Astrocyte (in vitro differentiated cells and primary cell): ENCODE measurements at places on chromosomes 12 and 14. TPM values are rescaled to one million over a fixed set of nuclear protein-coding genes. Genes with fewer than 3 reads are reported as not detected.

DNA sequence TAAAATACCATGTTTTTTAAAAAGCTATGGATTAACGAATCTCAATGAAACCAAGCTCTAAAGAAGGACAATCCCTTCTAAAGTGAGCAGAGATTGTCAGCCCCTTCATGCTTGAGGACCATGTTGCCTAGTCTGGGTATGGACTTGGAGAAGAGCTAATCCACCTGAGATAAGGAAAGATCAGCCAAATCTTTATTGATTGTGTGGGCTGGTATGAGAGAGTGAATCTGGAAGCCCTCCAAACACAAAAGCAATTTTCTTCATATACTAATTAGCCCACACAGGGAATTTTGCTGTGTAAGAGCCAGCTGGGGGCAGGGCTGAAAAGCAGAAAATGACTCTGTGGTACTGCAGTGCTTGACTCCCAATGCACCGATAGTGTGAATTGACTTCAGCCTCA lies 47.4 kb upstream of the DICER1 start:
- no peak for DNase-seq

GRCh38 chr14:68473069-68473468 lies 319.8 kb downstream of the ZFP36L1 start:
- no peak for DNase-seq

- DNase-seq = no peak
Observed at GRCh38 chr12:30982413-30982812, 55.9 kb downstream of the TSPAN11 start.

DNA sequence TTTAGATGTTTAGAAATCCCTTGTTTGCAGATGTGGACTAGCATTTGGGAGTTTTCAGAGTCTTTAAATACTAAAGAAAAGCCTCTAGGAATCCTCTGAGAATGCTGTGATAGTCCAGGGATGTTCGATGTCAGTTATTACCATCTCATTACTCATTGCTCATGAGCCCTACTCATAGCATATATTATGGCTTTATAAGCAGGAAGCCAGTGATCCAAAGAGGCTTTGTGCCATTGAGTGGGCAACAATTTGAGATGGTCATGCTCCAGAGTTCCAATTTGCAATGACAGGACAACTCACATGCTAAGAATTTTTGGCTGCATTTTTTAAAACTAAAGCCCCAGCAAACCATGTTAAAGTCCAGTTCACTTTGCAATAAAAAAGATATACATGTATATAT lies 163.0 kb downstream of the OTOGL start:
- no peak for DNase-seq

- DNase-seq = peak; percentile 36
Observed at GRCh38 chr12:28089338-28089737, 100.9 kb upstream of the CCDC91 start.

DNA sequence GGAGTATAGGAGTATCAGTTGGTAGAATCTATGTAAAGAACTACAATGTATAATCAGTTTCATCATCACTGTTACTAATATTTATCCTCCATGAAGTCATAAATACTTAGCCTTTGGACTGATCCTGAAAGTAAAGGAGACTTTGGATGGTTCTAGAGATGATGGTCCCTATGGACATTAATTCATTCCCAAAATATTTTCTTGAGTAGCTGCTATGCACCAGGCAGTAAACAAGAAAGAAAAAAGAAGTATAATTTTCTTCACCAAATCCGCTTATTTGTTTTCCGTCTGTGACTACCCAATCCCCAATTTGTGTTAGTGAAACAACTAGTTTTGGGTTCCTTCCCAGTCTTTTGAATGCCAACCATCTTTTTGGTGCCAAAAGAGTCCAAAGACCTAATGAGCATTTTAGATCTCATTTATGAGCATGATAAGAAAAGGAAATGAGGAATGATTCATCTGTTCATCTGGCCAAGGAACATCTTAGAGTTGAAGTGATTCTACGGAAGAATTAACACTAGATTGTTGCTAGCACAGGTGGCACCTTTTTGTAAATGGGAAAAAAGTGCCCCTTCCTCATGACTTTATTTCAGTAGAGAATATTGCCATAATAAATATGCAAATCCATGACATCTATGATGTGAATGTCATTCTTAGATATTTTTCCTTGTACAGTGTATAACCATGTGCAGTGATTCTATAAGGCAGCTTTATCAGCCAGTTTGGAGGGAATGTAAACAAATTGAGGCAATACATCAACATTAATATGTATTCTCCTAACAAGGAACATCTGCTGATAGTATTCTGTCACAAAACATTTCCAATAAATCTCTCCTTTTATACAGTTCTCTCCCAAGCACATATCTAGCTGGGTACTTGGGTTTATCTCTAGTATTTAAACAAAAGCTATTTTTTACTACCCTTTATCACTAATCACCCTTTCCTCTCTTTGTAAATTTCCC lies 85.1 kb upstream of the CCDC91 start:
- DNase-seq = peak; percentile 56

DNA sequence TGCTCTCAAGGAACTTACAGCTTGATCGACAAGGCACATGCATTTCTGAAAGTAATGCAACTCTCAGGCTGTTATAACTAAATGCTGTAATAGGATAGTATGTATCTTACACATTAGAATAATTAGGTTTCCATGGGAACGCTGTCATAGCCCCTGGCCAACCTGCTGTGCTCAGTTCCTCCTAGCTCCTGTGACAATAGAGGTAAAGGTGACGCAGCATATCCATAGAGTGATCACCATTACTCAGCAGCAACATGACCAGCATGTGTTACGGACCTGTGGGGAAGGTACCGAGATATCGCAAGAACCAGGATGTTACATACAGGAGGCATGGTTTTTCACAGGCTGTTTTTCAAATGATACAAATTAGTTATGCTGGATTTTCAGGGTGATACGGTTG lies 150.7 kb downstream of the CAND1 start:
- DNase-seq = no peak

- no peak for DNase-seq
Observed at GRCh38 chr12:132067182-132067581, 76.9 kb downstream of the DDX51 start.

GRCh38 chr14:100590726-100591452 lies 3.7 kb upstream of the BEGAIN start:
- DNase-seq = no peak

- DNase-seq = peak; percentile 70
Observed at GRCh38 chr14:51520087-51520486, 131.6 kb upstream of the FRMD6 start.

DNA sequence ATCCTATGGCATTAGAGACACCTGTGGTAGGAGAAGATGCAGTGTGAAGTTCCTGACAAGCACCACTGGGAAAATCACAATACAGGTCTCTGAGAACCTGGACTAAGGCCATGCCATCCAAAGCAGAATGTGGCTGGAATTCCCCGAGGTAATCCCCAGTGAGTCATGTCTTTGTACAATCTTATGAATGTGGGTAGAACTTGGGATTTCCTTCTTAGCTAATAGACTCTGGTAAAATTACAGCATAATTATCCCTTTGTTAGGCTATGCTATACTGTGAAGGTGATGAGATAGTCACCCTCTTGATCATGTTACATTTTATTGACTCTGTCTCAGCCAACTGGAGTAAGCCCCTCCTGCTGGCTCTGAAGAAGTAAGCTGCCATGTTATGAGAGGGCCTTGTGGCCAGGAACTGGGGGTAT lies 224.3 kb upstream of the DCN start:
- peak; percentile 32 for DNase-seq

- DNase-seq = peak; percentile 82
Observed at GRCh38 chr12:46400406-46400805, 27.8 kb upstream of the SLC38A2 start.

DNA sequence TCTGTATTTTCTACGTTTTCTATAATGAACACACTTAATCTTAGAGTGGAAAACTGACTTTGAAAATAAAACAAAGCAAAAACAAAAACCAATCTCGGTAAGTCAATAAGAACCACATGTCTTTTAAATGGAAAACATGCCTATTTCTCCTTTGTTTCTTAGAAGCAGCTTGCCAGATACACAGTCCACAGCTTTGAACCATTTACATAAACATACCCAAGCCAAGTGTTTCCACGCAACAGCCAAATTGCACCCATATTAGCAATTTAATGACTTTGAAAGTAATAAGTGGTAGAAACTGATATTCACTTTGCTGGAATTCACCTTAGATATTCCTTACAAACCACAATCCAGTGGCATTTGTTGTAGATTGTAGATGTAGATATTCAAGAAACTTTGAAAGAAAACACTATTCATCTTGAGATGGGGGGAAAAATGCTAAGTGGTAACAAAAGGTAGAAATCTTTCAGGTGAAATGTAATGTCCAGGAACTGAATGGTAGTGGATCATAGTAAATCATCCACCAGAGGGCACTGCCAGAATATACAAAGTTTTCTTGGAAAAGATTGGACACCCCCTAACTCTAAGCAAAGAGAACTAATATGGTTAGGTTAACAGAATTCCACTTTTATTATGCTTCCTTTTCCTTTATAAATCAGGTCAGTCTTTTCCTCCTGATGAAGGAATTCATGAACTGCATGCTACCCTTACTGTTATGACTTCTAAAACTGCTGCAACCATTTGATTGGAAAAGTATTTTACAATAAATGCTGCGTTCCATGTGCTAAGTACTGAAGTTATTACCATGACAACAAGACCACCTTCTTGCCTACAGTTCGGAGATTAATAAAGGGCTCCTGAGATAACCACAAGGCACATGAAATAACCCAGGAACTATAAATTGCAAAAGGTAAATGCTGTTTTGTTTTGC lies 69.8 kb downstream of the RERG start:
- DNase-seq = no peak

- DNase-seq = no peak
Observed at GRCh38 chr12:102964872-102965271, 7.4 kb downstream of the ASCL1 start.

DNA sequence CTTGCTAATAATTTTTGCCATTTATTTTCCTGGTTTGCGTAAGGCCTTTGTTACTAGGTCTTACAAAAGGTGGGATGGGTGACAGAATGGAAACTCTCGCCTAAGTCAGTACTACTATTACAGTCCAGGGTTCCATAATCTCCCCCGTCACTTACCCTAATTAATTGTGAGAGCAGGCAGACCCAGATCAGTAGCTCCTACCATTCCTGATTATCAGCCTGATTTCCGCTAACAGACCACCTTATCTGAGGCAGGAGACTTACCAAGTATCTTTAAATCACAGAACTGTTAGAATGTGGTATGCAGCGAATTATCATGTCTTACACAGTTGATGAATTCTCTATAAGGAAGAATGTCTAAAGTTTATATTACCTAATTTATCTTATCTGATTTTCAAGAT lies 234.7 kb downstream of the FOXN3 start:
- DNase-seq = no peak

- DNase-seq = no peak
Observed at GRCh38 chr14:31690056-31690455, 128.9 kb downstream of the NUBPL start.

DNA sequence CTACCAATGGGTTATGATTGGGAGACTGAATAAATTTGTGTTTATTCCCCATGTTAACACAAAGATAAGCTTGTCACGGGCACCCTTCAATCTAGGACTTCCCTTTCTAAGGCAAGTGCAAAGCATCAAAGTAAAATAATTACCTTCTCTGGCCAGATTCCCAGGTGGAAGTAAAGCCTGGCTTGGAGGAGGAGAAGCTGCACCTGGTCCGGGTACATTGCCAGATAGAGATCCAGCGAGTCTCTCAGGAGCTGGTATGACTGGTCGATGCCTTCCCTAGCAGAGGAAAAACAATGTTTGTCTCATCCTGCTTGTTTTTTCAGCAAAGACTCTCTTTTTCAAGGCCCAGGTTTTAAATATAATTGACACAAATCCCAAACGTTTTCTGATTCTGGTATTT lies 24.9 kb downstream of the FBXO21 start:
- DNase-seq = no peak

DNA sequence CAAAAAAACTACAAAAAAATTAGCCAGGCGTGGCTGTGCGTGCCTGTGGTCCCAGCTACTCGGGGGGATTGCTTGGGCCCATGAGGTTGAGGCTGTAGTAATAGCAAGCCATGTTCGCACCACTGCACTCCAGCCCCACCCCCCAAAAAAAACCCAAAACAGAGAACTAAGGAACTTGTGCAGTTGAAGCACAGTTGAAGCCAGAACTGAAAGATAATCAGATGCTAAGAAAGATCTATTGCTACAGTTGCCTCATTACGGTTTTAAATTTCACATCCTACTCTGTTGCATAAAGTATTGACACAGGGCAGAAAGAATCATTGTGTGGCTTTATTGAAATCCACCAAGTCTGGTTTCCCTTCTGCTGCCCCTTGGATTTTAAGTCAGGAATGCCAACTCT lies 3.8 kb downstream of the CS start:
- DNase-seq = no peak

- no peak for DNase-seq
Observed at GRCh38 chr12:24904871-24905270, 44.0 kb downstream of the BCAT1 start.

GRCh38 chr14:73834261-73834625 lies 17.4 kb upstream of the PTGR2 start:
- no peak for DNase-seq

GRCh38 chr14:83706231-83706954 lies 1823.6 kb upstream of the FLRT2 start:
- DNase-seq = no peak

GRCh38 chr14:69708586-69709560 lies 58.1 kb upstream of the SRSF5 start:
- DNase-seq = no peak

- no peak for DNase-seq
Observed at GRCh38 chr12:116950628-116951325, 40.0 kb downstream of the FBXW8 start.

GRCh38 chr14:56702515-56702914 lies 107.8 kb downstream of the OTX2 start:
- DNase-seq = no peak

DNA sequence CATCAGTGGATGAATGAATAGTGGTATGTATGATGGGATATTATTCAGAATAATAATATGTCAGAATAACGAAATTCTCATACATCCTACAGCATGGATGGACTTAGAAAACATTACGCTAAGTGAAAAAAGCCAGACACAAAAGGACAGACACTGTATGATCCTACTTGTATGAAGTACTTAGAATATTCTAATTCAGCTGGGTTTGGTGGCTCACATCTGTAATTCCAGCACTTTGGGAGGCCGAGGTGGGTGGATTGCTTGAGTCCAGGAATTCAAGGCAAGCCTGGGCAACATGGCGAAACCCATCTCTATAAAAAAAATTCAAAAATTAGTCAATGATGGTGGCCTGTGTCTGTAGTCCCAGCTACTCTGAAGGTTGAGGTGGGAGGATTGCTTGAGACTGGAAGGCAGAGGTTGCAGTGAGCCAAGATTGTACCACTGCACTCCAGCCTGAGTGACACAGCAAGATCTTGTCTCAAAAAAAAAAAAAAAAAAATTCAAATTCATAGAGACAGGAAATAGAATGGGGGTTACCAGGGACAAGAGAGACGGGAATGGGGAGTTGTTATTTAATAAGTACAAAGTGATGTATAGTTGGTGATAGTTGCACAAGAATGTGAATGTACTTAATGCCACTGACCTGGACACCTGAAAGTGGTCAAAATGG lies 132.3 kb downstream of the CHST11 start:
- DNase-seq = no peak

The BEGAIN gene
- total RNA-seq = 0.54 and 0.89 TPM in 2 replicates

The KRT85 gene
- total RNA-seq = not detected in 2 replicates

The CCDC85C gene
- 8.4 and 16.6 TPM in 2 replicates for total RNA-seq

The GLIPR1L1 gene
- total RNA-seq = not detected in 2 replicates

The GAS2L3 gene
- total RNA-seq = 3.4 and 5.2 TPM in 2 replicates

The TOMM20L gene
- not detected in 2 replicates for total RNA-seq

The PAPOLA gene
- 164 and 188 TPM in 2 replicates for total RNA-seq

The PLA2G1B gene
- total RNA-seq = not detected in 2 replicates

The OR6C1 gene
- total RNA-seq = not detected in 2 replicates

The TBX3 gene
- total RNA-seq = 1.1 and 2.0 TPM in 2 replicates

The MIP gene
- total RNA-seq = not detected in 2 replicates
